Stromal cell of bone marrow (primary cell): ENCODE measurements at places on chromosomes 2 and 18.
A peak's percentile ranks its signal among the peaks of the same experiment; 100 is the strongest.

DNA sequence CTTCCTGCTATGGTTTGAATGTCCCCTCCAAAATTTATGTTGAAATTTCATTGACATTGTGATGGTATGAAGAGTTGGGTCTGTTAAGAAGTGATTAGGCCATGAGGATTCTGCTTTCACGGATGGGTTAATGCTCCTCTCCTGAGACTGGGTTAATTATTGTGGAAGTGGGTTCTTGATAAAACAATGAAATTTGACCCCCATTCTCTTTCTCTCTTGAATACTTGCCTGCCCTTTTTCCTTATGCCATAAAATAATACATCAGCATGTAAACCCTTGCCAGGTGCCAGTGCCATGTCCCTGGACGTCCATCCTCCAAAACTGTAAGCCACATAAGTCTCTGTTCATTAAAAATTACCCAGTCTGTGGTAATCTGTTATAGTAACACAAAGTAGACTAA is 352.8 kb downstream of the LRRTM4 start:
- DNase-seq, result no peak

DNA sequence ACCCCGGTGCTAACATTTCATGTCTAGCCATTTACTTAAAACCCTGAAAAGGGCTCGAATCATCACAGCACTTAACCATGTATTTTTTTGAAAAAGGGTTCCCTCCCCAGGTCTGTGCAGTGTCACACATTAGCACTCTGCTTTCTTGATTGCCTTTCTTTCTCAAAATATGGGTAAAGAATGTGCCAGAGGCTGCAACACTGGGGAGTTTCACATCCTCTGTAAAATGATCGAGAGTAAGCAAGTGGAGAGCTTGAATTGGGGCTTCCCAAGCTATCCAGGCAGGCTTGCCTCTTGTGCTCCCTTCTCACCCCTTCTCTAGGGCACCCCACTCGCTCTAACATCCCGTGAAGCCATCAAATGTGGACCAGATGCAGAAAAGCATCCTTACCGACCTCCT is 177.0 kb upstream of the CCDC68 start:
- no peak for DNase-seq

DNA sequence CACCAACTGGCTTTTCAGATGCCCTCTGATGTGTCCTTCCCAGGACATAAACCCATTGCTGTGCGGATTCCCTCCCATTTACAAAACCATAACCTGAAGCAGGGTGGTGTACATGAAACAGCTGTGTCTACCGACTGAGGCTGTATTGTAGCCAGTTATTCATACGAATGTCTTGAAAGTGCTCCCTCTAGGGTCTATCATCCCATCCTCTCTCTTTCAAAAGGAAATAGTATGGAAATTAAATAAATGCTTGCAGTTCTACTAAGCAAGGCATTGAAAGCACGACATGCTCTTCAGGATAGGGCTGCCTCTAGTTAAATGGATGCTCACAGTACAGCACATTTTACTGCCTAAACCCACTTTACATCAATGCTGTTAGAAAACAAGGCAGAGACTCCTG is 112.2 kb upstream of the PXDN start:
- no peak for DNase-seq

GRCh38 chr2:46072101-46072820 is 224.9 kb upstream of the EPAS1 start:
- DNase-seq, result no peak

- DNase-seq, result no peak
These were observed 29.8 kb upstream of the ZNF407 start for GRCh38 chr18:74567822-74568221.

DNA sequence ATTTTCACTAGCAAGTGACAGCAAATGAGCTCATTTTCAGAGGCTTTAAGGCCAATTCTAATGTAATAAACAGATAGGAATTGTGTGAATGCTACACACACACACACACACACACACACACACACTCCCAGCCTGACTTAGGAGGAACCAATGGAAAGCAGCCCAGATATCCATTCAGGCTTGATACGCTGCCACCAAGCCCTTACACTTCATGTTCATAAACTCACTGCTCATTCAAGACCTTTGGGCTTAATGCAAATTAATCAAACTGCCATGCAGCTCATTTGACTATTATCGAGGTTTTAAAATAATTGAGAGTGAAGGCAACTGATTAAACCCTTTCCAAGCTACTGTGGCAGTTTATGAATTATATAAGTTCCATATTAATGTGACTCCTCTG is 298.9 kb upstream of the NCKAP5 start:
- no peak for DNase-seq

DNA sequence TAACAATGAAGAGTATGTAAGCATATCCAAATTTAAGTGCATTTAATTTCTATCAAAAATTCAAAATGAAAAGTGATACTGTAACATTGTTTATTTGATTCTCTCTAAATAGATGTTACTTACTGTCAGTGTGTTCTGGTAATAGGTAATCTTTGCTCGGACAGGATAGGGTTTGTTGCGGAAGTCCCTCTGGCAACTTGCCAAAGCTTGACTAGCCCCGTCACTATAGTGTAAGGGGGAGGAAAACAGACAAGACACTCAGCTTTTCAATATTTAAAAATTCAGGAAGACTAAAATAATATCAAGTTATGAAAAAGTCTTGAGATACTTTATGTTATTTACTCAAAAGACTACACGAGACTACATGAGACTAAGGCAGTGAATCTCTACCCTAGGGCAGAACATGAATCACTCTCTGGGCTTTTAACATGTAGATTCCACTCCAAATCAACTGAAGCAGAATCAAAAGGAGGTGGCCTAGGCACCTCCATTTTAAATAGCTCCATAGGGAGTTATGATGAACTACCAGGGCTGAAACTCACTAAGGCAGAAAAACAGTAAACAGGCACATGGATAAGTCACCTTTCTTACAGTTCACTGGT is 5.9 kb downstream of the LMAN1 start:
- DNase-seq, result no peak

GRCh38 chr2:177355874-177356273 is 36.7 kb upstream of the AGPS start:
- no peak for DNase-seq

GRCh38 chr2:72115110-72116080 is 32.3 kb downstream of the CYP26B1 start:
- DNase-seq, result peak; percentile 82

DNA sequence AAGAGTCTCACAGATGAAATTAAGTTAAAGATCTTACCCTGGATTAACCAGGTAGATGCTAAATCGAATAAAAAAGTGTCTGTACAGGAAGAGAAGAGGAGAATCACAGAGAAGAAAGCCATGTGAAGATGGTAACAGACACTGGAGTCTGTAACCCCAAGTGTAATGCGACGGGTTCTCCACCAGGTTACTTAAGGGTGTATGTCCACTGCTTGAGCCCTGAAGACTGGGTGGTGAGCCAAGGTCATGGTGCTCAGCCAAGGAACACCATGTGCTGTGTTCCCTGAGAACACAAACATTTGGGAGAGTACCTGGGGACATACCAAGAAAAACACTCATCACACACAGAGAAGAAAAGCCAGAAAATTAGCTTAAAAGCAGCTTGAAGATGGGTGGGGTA is 8.2 kb upstream of the ACADL start:
- no peak for DNase-seq

DNA sequence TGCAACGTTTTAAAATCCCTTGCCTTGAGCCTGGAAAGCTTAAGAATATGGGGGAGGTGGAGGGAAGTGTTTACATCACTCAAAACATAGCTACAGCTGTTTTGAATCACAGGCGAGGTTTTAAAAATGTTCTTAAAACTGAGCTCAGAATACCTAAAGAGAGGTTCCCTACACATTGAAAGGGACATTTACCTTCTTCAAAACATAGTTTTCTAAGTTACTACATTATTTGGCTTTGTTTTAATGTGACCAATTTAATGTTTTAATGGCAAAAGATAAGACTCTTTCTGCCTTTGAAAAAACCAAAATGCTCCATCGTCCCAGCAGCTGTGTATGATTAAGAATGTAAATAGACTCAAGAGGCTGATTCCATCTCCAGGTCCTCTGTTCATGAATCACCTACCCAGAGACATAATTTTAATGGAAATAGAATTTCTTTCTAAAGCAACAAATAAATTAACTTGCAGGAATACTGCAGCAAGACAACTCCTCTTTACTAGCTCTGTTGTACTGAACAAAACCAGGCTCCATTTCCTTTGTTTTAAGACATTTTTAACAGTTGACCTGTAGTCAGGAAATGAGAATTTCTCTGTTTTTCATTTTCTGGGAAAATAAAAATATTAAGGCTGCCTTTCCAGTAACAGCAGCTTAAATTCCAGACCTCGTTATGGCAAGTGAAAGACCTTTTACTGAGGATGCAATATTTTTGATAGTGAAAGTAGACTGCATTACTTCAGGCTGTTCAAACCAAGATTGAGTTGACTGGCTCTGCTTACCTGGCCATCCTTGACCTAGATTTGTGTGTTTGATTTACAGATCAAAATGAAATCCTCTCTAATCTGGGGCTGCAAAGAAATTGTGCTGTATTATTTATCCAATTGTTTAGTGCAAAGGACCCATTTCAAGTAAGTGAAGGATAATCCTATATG is 33.7 kb upstream of the WDR75 start:
- DNase-seq, result peak; percentile 62

DNA sequence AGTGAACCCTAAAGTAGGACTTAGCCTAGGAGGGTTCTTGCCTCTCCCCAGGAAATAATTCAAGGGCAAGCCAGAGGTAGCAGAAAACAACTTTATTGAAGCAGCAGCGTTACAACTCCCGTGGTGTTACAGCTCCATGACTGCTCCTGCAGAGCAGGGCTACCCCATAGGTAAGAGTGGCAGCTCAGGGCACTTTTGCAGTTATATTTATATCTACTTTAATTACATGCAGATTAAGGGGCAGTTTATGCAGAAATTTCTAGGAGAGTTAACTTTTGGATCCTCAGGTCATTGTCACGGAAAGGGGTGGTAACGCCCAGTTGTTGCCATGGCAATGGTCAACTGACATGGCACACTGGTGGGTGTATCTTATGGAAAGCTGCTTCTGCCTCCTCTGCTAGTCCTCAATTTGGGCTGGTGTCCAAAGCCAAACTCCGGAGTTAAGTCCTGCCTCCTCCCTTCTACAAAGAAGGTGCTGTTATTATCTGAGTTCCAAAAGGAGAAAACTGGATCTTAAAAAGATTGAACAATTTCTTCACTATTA is 1413.0 kb downstream of the DSC3 start:
- no peak for DNase-seq

DNA sequence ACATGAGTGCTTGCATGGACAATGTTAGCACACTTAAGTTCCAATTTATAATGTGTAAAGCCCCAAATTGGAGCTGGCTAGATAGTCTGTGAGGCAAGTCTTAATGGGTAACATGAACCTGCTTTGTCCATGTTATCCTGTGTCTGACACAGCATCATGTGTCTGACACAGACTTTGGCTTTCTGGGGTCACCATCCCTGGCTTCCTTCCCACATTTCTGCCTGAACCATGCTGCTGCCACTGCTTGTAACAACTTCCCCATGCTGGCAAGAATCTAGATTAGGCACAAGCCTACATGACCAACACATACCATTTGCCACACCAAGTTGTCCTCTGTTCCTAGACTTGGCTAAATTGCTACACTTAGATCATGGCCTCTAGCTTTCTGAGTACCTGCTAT is 49.8 kb upstream of the ZBTB7C start:
- no peak for DNase-seq

DNA sequence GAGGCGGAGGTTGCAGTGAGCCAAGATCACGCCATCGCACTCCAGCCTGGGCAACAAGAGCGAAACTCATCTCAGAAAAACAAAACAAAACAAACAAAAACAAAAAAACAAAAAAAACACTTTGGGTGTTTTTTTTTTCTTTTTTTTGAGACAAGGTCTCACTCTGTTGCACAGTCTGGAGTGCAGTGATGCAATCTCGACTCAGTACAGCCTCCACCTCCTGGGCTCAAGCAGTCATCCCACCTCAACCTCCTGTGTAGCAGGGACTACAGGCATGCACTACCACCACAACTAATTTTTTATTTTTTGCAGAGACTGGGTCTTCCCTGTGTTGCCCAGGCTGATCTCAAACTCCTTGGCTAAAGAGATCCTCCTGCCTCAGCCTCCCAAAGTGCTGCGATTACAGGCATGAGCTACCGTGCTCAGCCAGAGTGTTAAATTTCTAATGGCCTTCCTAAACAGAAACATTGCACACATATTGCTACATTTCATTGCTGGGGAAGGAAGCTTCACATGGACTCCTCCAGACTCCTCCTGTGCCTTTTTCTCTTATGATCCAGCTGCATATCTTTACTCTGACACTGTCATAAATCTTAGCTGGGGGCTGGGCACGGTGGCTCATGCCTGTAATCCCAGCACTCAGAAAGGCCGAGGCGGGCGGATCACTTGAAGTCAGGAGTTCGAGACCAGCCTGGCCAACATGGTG is 19.7 kb downstream of the STARD7 start:
- no peak for DNase-seq

DNA sequence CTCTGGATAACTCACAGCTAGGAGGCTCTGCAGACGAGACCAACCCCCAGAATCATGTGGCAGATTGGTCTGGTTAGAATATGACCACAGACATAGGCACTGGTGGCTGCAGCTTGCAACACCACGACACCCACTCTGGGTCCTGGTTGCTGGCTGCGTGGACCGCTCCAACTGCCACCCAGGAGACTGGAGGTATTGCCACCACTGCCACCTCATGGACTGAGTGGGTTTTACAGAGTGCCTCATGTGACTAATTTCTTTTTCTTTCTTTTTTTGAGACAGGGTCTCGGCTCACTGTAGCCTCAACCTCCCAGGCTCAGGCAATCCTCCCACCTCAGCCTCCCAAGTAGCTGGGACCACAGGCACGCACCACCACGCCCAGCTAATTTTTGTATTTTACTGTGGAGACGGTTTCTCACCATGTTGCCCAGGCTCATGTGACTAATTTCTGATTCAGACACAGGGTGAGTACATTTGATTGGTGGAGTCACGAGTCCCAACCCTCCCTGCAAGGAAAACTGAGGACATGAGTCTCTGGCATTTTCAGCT is 29.9 kb upstream of the NT5DC4 start:
- DNase-seq, result peak; percentile 55
